ENCODE measurements at places on chromosomes 1 and 21. TPM values are rescaled to one million over a fixed set of nuclear protein-coding genes. Genes with fewer than 3 reads are reported as not detected.

KCNJ15 gene
- total RNA-seq: 0.25 TPM

FLAD1 gene
- 44.9 TPM for total RNA-seq

PRPF38A gene
- 16.9 TPM for total RNA-seq

GFI1 gene
- total RNA-seq: 0.24 TPM

CA6 gene
- total RNA-seq: not detected

DYRK3 gene
- total RNA-seq: 9.6 TPM

PLEKHG5 gene
- total RNA-seq: 4.6 TPM

SCP2 gene
- 48.8 TPM for total RNA-seq

CGN gene
- 2.6 TPM for total RNA-seq

NPHS2 gene
- total RNA-seq: not detected

KCNE1 gene
- total RNA-seq: not detected

GBP5 gene
- total RNA-seq: 0.05 TPM

KRTAP7-1 gene
- total RNA-seq: not detected

HES3 gene
- not detected for total RNA-seq

STX12 gene
- 10.0 TPM for total RNA-seq
